ENCODE measurements at places on chromosomes 6 and 20.
A peak's percentile ranks its signal among the peaks of the same experiment; 100 is the strongest.

DNA sequence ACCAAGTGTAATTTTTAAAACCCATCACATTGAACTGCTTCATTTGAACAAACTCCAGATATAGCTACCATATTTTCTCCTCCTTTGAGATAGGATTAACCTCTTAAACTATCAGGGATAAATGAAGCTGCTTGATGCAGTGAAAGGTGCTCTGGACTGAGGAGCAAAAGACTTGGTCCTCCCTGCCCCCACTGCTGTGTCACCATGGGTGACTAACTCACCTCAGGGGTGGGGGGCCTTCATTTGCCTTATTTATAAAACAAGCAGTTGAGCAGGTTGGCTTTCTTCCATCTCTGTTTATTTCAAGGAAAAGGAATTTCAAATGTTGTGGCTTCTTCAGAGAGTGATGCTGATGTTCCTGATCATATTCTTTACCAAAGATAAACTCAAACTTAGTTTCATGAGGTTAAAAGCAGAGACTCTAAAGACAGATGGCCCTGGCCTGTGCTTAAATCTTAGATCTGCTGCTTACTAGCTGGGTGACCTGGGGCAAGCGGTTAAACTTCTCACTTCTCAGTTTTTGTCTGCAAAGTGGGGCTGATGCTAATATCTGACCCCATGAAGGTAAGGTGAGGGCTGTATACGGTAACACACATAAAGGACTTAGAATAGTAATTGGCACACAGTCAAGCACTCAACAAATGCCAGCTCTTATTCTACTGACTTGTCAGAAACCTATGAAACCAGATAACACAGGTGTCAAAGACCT lies 50.5 kb downstream of the FHL5 start:
- DNase-seq: no peak

DNA sequence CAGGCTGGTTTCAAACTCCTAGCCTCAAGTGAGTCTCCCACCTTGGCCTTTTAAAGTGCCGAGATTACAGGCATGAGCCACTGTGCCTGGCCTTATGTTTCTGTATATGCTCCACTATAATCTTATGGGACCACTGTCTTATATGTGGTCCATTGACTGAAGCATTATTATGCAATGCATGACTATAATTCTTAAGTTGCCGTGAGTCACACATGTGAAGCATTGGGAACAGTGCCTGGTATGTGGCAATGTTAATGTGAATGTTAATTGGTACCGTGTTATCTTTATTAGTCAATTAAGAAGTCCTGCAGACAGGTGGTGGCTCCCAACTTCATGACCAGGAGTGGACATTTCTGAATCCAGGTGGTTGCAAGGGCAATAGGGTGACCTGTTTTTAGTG lies 14.7 kb upstream of the ASXL1 start:
- DNase-seq: no peak

GRCh38 chr6:116578335-116578734 lies 7.0 kb downstream of the RWDD1 start:
- no peak for DNase-seq

- DNase-seq: no peak
These were observed 392 bp downstream of the TRIM31 start for GRCh38 chr6:30112402-30112994.

- DNase-seq: peak; percentile 6
These were observed 227.4 kb upstream of the PLN start for GRCh38 chr6:118320652-118321051.

DNA sequence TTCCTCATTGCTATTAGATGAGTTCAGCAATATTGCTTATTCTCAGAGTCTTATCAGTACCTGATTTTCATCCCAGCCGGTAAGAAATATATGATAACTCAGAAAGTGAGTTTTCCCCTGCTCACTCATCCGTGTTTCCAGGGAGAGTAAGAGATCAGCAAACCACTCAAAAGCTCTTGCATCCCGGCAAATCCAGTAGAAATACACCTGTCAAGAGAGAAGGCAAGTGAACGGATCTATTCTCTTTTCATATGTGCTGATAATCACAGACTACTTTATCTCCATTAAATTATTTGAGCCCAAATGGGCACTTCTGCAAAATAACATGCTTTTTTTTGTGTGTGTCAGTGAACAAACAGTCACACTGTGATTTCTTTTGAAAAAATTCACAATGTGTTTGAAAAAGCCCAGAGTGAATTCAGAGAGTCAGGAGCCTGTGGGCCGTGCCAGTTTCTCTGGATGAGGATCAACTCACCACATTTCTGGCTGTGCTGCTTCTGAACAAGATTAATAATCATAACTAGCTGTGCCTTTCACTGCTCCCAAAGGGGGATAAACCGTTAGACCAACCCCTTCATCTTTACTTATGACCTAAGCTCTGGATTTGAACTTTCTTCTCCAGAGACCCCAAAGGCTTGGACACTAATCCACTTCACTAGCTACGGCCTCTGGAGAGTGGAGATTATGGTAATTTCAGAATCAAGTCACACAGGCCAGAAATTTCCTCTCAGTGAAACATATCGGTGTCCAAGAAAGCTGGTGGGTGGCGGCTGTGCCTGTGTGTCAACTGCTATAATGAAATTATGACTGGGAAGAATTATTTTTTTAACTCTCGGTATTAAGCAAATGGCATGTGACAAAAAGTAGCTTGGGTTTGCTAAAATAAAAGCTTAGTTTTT lies 44.2 kb downstream of the NOX3 start:
- DNase-seq: no peak

DNA sequence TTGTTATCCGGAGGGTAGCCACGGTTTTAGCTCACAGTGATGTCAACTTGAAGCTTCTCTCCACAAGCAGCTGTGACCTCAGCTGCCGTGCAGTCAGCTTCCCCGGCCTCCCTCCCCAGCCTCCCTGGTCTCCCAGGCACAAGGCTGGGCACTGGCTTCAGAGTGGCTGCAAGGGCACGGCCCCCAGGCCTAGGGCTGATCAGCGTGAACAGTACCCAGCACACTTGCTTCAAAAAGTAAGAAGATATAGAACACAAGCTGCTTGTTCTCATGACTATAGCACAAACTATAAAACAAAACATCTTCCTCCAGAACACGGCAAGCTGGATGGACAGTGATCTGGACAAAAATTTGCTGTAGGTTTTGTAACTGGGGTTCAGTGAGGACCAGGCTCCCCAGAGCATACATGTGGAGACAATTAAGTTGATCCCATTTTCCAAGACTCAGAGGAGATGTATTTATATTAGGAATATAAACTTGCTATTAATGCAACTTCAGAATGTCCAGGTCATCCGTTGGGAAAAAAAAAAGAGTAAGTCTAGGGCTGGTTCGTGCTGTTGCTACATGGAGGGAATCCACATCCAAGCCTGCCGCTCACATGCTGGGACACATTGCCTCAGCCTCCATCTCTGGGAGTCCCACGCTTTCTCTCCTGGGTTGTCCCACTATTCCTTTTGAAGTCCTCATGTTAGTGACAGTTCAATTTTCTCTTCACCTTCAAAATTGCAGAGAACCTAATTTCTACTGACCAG lies 199.4 kb upstream of the THBS2 start:
- no peak for DNase-seq

DNA sequence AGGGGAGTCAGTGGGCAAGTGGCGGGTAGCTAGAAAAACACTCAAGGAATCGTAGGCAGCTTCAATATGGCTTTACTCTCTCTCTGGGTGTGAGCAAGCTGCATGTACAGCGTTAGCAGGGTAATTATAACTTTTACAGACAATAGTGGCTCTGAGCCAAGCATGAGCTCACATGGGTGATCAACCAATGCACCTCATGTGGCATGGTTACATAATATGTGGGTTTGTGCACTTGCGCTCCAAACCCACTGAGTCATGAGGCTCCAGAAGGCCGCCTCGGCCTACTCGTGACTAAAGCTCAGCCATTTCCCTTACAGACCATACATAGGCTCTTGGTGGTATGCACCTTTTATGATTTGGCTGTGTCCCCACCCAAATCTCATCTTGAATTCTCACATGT lies 78.4 kb upstream of the FBXL4 start:
- no peak for DNase-seq

- DNase-seq: no peak
These were observed 108.2 kb downstream of the HFE start for GRCh38 chr6:26195376-26195923.

- no peak for DNase-seq
These were observed 26.4 kb downstream of the BRPF3 start for GRCh38 chr6:36222924-36223323.

DNA sequence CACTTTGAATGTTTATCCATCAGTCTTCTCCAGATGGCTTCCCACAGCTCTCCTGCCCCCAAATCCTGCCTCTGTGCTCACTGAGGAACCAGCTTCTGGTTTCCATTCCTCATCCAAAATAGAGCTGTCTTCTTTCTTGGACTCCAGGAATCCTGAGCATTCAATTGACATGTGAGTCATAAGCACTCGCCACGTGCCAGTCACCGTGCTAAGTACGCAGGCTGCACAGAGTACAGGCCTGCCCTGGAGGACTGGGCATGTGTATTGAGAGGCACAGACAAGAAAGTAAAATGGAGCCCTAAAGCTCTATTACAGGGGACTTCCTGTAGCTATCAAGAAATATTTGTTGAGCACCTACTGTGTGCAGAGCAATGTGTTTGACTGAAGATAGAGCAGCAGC lies 39.7 kb upstream of the LRFN2 start:
- DNase-seq: no peak

DNA sequence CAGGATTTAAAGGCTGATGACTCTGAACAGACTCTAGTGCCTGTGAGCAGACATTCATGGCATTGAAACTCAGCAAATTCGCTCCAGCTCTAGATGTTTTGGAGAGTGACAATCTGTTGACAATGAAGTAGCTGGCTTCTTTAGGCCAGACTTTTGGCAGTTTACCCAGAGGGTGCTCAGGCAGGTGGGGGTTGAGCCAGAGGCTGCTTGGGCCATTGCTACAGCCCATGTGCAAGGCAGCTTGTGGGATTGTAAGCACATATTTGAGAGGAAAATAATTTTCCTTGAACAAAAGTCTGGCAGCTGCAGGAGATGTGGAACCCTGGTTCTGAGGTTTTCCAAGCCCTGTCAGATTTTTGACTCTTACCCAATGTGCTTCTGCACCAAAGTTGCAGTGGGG lies 311.6 kb downstream of the CDC5L start:
- DNase-seq: no peak

- DNase-seq: no peak
These were observed 3.1 kb downstream of the CHMP4B start for GRCh38 chr20:33814238-33814712.

DNA sequence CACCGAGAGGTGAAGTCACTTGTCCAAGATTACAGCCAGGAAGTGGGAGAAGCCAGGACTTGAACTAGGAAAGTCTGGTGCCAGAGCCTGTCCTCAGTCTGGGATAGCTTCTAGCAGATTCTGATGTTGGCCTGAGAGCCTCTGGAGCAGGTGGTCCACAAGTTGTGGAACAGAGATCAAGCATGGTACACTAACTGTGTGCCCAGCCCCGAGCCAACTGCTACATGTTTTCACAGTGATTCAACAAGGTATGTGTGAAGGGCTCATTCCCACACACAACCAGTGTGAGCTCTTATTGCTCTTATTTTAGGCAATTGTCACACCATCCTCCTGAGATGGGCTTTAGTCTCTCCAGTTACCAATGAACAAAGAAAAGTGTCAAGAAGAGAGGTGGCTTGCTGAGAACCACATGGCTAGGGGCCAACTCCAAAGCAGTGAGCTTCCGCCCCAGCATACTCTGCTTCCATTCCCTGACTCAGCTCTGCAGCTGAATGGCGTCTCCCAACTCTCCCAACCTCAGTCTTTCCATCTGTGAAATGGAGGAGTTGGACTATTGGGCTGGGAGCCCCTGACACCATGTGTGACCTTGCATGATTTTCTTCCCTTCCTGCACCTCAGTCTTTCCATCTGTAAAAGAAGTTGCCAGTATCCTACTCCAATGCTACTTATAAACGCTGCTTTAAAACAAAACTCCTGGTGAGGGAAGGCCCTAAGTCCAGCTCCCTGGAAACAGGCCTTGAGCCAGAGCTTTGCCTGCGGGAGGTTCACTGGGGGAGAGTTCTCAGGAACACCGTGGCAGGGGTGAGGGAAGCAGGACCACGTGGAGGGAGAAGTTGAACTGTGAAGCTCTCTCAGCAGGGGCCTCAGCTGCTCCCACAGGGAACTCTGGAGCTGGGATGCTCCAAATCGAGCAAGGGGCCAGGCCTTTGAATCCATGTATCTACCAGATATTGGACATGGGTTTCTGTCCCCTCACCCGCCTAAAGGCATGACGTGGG lies 40.9 kb downstream of the CDH22 start:
- DNase-seq: no peak

- DNase-seq: peak; percentile 96
These were observed at the start of the genes DZANK1 and POLR3F for GRCh38 chr20:18466894-18467730. DZANK1 (minus strand) TSS chr20:18467030; CDS start chr20:18465358, 1,672 bp downstream. POLR3F (plus strand) TSS chr20:18467390; CDS start chr20:18467507, 117 bp downstream.

DNA sequence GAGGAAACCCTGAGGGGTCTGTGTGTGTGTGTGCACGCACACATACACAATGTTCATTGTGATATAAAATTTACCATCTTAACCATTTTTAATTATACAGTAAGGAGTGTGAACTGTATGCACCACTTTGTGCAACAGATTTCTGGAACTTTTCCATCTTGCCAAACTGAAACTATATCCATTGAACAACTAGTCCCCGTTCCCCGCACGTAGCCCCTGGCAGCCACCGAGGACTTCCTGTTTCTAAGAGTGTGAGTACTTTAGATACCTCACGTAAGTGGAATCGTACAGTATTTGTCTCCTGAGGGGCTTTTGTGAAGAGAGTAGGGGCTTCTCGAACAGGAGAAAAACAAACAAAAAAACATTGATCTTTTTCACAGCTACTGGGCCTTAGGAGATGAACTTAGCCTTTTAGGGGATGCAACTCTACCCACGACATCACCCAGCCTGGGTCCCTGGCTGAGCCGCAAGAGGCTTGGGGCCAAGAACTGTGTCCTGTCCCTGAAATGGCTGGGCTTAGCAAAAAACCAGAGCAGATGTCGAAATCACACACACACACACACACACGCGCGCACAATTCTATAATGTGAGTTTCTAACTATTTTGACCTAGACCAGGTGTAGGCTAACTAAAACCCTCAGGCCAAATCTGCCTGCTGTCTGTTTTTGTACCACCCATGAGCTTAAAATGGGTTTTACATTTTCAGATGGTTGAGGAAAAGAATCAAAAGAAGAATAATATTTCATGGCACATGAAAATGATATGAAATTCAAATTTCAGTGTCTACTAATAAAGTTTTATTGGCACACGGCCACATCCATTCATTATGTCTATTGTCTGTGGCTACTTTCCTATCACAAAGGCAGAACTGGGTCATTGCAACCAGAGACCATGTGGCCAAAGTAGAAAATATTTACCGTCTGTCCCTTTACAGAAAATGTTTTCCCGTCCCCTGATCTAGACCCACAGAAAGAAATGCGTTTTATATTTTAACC lies 144.2 kb downstream of the EYA2 start:
- DNase-seq: no peak

GRCh38 chr6:41654151-41654697 lies 16.0 kb downstream of the MDFI start:
- no peak for DNase-seq

- DNase-seq: no peak
These were observed 119.1 kb upstream of the ADGRF1 start for GRCh38 chr6:47161176-47161687.

- DNase-seq: no peak
These were observed 84.3 kb upstream of the RALY start for GRCh38 chr20:33909331-33909921.

- no peak for DNase-seq
These were observed 1.9 kb downstream of the KLHL32 start for GRCh38 chr6:96926425-96926824.

Data from NCI-H2171 (cell line).